ENCODE measurements at places on chromosomes 2 and 18.
A peak's percentile ranks its signal among the peaks of the same experiment; 100 is the strongest.

GRCh38 chr2:25794544-25795276, 83.6 kb downstream of the ASXL2 start:
- DNase-seq = peak; percentile 47

DNA sequence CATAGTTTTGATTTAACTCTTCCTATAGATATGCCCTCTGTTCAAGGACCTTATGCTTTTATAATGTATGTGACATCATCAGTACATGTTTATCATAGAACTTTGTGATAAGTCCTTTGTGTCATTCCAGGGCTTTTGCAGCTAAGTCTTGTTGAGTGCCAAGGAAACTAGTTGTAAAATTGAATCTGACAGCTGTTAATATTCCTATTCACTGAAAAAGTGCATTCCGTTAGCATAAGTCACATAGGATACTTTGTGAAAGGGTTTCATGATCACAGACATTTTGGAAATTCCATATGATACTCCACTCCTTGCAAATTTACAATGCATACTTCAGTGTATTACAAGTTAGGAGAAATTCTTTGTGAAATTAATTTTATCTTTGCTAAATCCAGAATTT, 503.4 kb downstream of the CCDC85A start:
- DNase-seq = no peak

GRCh38 chr2:11043245-11043644, 112.0 kb upstream of the SLC66A3 start:
- no peak for DNase-seq

DNA sequence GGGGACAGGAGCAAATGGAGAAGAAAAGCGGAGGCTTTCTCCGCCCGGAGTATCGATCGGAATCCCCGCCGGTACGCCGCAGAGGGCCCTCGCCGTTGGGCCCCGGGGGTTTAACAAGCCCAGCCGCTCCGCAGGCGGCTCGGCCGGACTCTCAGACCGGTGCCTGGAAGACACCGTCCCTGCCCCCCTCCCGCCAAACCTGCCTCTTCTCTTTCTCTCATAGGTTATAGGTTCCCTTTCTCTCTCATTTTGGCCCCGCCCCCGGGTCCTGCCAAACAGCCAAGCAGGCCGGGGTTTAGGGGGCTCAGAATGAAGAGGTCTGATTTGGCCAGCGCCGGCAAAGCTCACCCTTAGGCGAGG, 4.4 kb downstream of the ONECUT2 start:
- no peak for DNase-seq

GRCh38 chr2:192004188-192004963, 157.5 kb upstream of the CAVIN2 start:
- peak; percentile 13 for DNase-seq

DNA sequence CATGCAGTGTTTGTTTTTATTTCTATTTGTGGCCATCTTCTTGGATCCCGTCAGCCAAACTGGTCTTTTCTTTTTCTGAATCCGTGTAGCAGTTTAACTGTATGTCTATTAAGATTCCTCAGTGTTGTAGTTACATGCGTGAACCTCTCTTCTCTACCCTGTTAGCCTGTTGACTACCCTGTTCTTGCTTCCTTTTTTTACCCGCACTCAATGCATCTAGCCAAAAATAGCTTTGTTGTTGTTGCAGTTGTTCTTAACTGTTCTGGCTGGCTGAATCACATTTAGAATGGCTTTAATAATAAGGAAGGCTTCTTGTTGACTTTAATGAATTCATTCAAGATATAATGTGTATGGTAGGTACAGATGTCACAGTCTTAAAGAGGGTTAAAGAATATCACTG, 137.1 kb downstream of the LCLAT1 start:
- no peak for DNase-seq

GRCh38 chr2:172969166-172969565, 106.5 kb upstream of the MAP3K20 start:
- DNase-seq = no peak

DNA sequence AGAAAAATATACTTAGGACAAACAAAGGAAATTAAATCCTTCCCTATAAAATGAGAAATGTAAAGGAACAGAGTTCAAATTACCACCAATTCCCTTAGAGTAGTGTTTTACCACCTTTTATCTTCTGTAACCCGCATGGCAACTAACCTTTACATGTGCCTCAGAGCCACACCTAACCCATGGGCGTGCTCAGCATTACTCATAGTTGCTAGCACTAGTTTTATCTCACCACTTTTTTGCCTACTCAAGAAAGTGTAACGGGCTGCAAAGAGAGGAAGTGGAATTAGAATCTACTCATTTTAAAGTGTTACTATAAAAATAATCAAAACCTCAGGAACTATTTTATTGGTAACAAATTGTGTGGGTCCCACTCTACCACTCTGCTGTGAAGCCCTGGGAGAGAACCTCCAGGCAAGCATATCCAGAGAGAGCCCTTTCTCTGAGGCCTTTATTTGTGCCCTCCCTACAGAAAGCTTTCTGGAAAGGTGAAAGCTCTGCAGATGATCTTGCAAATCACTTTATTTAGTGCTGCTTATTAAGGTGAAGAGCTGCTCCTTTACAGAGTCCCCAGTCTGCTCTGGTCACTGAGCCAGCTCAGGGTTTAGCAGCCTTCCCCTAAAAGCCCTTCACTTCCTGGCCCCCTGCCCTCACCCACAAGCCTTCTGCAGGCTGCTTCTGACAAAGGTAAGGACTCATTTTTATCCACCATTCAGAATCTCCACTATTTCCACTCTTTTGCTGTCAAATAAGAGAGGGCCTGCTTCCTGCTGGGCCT, 98.8 kb downstream of the TRABD2A start:
- no peak for DNase-seq

DNA sequence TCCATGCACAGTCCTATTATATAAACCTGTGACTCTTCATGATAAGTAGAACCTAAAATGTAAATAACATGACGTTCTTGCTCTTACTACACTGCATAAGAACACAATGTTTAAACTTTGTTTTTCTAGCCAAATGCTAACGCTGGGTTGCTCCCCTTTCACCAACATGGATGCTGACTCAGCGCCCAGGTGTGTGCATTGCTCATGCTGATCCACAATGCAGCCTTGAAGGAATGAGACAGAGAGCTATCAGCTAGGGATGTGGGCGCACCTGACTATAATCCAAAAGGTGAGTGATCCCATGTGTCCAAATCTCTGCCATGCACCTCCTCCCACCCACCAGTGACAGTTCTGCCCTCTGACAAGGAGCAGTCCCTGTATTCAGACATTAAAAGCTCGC, 235.0 kb downstream of the IRS1 start:
- DNase-seq = no peak

GRCh38 chr2:204535764-204536163, 9.5 kb upstream of the PARD3B start:
- no peak for DNase-seq

DNA sequence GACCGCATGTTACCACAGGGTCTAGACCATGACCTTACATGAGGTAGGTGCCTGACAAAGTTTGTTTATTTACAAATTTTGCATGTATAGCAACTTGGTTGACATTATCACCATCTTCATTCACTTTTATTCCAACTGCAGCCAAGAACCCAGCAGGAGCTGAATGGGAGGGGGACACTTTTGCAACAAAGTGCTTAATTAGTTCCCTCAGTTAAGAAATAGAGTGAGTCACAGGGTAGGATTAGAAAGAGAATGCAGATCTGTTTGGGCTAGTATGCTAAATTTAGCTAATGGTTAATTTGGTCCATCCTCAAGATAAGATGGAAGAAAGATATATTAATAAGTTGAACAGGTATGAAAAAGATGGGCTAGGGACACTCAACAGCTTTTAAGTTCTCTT, 678.9 kb downstream of the ARHGAP15 start:
- peak; percentile 6 for DNase-seq

- DNase-seq = no peak
These were observed 1330.6 kb downstream of the DSC3 start for GRCh38 chr18:29711932-29712331.

- no peak for DNase-seq
These were observed 22.0 kb downstream of the TNFRSF11A start for GRCh38 chr18:62347089-62347506.

DNA sequence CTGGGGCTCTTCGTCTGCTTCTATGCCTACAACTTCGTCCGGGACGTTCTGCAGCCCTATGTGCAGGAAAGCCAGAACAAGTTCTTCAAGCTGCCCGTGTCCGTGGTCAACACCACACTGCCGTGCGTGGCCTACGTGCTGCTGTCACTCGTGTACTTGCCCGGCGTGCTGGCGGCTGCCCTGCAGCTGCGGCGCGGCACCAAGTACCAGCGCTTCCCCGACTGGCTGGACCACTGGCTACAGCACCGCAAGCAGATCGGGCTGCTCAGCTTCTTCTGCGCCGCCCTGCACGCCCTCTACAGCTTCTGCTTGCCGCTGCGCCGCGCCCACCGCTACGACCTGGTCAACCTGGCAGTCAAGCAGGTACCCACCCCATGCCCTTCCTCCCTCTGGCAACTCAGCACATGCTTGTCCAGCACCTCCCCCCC, 24.2 kb downstream of the STEAP3 start:
- DNase-seq = no peak

- peak; percentile 89 for DNase-seq
These were observed 221.5 kb downstream of the RIT2 start for GRCh38 chr18:42893977-42894376.

- no peak for DNase-seq
These were observed 1209.3 kb upstream of the CHAC2 start for GRCh38 chr2:52558265-52558664.

DNA sequence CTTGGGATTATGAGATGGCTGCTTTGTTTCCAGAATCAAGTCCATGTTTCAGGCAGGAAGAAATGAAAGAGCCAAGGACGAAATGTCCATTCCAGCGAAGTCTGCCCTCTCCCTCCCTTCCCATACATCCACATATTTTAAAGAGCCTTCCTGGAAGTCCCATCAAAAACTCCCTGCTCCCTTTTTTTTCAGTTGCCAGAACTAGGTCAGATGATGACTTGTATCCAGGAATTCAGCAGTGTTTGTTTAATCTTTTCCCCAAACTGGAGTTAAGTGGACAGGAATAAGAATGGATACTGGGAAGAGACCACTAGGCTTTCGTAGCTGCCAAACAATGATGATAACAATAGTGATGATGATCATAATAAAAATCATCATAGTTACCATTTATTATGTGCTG, 198.7 kb downstream of the MEIS1 start:
- DNase-seq = no peak

GRCh38 chr2:140589273-140589672, 1541.5 kb downstream of the LRP1B start:
- DNase-seq = peak; percentile 4

Data from NCI-H69 (cell line).